WERI-Rb-1 (cell line): ENCODE measurements at places on chromosomes 2 and 18.
A peak's percentile ranks its signal among the peaks of the same experiment; 100 is the strongest.

DNA sequence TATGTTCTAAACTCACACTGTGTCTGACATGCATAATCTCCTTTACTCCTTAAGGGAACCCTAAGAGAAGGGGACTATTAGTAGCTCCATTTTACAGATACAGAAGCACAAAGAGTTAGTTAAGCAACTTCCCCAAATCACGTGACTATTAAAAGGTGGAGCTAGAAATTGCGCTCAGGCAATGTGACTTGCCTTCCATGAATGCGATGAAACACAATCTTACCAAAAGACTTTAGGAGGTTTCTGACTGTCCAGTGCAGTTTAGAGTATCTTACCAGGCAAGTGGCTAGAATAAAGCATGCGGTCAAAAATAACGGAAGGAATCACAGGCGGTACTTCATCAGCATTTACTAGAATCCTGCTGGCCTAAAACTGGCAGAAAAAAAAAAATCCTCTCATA lies 70.4 kb downstream of the ZNF521 start:
- no peak for DNase-seq

DNA sequence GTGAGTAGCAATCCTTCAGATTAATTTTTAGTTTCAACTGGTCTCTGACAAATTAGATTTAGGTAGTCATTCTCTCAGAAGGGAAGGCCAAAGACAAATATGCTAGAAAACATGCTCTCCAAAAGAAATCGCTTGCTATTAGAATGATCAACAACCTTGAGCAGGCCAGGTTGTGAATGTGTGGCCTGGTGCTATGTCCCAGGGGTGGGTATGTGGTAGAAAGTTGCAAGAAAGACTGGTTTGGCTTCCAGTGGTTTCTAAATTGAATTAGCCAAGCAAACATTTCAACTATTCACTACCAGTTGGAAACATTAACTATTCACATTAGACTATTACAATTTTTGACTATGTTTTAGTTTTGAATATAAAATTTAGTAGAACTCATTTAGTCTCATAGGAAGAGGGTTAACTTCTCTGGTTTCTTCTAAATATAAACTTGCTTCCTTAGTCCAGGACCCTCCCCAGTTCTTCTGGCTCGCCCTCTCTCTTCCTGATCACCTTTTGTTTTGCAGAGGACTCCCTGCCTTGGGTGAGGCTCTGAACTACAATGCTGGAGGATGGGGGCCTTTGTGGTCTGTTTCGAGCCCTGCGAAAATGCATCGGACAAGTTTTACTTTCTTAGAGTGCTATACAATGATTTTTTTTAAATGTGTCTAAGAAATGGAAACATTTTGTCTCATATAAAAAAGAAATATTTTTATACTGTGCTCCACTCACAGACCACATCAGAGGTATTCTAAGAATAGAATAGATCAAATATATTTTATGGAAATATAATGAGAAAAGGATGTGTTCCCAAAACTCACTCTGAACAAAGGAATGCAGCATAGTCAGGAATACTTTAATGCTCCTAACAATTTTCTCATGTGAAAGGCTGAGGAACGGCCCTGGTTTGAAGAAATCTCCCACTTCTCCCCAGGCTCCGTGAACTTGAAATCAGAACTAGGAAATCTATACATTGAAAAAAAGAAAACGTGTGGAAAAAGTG lies 375.0 kb upstream of the ZEB2 start:
- no peak for DNase-seq

- DNase-seq: no peak
These were observed 20.9 kb downstream of the BOD1L2 start for GRCh38 chr18:57167617-57168308.

DNA sequence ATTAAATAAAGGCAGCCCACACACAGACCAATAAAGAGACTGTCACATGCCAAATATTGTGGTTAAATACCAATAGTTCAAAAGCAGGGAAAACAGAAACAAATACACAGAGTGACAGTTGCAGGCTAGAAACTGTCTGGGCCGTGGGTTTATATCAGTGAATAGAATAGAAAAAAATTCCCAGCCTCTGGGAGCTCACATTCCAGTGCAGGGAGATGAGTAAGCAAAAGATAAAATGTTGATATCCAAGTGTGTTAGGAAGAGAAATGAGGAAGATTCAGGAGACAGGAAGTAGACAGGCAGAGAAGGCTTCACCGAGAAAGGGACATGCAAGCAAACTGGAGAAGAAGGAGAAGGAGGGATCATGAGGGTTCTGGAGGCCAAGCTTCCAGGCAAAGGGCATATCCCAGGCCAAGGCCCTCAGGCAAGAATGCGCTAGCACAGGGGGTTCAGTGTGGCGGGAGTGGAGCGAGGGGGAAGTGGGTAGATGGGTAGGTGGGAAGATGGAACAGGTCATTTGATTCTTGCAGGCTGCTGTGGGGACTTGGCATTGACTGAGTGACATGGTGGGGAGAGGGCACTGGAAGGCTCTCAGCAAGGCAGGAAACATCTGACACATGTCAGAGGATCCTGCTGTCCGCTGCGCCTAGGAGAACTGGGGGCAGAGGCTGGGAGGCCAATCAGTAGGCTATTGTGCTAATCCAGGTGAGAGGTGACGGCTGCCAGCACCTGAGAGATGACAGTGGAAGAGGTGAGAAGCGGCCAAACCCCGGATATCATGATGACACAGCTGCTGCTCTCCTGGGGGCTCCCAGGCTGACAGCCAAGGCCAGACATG lies 89.2 kb downstream of the ZBTB7C start:
- DNase-seq: no peak

GRCh38 chr2:218317303-218317630 lies 25.0 kb upstream of the TMBIM1 start:
- no peak for DNase-seq

DNA sequence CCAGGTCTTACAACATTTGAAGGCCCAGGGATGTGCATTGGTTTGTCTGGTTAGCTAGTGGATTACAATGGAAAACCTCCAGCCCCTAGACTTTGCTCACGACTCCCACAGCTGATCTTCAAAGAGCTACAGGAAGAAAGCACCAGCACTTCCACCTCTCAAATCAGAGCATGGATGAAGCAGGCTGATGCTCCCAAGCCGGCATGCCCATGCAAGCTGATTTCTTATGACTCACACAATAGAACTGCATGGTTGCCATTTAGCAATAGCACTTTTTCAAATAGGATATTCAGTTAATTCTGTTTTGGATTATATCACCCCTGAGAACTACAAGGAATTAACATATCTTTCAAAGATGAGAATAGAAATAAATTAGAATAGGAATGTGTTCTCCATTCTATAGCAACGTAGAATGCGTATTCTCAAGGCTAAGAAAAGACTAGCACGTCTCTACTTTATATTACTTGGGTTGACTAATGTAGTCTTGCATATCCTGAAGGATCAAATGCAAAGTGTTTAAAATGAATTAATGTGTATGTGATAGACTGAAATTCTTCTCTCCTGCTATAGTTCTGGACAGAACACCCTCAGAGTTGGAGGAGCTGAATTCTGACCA lies 292.4 kb downstream of the TRIB2 start:
- no peak for DNase-seq

GRCh38 chr2:119280680-119281079 lies 57.0 kb downstream of the STEAP3 start:
- no peak for DNase-seq

DNA sequence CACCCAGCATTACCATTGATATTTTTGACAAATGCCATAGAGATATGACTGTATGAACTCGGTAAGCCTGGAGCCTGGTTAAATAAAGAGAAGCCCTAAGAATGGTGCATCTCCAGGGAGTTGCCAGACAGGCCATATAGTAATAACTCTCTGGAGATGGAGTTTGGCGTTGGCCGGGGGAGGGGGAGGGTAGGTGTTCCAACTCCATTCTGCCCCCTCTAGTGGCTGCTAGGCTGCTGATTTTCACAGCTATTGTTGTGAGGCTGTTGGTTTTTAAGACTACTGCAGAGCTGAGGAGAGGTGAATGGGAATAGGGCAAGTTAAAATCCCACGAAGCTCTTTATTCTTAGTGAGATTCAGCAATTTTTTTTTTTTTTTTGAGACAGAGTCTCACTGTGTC lies 99.9 kb downstream of the GALNT14 start:
- DNase-seq: peak; percentile 54

DNA sequence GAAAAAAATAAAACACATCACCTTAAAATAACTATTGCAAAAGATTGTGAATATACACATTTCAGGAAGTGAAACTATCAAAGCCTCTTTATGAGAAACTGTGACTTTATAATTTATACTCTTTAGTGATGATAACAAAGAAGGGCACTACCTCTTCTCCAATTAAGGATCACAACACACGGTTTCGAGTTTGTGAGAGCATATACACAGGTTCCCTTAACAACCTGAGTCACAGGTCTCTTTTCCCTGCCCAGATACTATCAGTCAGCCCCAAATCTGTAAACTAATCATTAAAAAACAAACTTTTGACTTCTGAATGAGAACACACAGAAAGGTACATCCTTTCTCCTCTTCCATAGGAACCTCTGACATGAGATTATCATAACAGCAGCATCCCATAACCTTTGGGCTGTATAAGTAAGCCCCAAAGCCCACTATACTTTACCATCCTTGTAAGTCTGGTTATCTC lies 44.9 kb downstream of the PTPN2 start:
- no peak for DNase-seq

DNA sequence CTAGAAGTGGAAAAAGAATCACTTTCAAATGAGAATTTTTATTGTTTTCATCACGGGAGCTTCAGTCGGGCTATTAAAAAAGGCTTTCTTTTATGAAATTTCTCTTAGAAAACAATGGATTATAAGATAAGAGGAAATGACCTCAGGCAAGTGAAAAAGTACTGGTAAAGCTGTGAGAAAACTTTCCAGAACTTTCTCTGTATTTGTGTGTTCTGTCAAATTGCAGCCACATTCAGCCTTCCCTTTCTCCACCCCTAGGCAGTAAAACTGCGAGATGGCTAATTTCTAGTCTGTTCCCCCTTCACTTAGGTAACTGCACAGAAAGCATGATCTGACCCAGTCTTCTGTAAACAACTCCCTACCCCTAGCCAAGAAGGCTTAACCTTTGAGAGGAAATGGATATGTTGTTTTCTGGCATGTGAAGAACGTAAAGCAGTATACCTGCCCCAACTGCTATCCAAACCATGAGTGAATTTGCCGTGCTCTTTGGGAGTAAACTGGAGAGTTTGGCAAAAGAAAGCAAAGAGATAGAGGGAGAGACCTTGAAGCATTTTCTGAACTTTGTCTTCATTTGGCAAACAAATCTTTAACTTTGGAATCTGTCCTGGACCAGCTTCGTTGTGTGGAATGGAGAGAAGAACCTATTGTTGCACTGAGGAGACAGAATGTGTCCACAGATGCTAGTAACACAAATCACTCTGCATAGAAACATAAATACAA lies 105.4 kb downstream of the ETAA1 start:
- no peak for DNase-seq

DNA sequence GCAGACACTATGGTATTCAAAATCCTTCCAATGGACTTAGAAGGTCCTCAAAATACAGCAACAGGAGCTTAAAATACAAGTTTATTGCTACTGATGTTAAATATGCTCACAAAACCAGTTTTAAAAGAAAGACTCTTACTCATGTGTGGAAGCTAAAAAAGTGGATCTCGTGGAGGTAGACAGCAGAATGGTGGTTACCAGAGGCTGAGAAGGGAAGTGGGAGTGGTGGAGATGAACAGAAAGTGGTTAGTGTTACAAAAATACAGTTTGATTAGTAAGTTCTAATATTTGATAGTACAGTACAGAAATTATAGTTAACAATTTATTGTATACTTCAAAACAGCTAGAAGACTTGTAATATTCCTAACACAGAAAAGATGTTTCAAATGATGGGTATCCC lies 12.1 kb downstream of the ADAM17 start:
- no peak for DNase-seq

GRCh38 chr2:150939087-150939486 lies 322.6 kb downstream of the RBM43 start:
- no peak for DNase-seq

DNA sequence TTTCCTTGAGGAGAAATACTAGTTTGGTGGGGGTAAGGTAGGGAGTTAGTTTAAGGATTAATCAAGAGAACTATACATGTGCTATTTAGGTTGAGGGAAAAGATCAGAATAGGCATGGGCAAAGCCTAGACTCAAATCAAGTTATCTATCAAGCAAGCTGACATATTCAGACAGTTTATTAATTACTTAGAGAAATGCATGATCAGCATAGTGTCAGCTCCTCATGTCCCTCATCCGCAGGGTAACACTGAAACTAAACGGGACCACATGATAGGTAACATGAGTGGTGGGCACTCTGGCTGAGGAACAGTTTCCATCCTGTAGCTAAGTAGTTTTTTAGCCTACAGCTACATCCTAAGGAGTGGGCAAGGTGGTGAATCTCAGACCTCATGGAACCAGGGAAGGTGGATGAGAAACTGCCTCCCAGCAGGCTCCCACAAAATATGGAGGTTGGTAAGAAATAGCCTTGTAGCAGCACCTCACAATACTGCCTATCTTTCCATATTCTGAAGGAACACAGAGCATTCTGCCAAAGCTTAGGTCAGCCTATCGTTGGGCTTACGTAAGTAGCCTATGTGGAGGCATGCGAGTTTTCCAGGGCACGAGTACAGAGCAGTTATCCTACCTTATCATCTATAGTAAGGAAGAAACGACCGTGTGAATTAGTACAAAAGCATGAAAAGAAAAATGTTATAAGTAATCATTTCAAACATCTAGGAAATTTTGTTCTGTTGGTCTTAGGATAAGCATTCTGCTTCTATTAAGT lies 18.4 kb downstream of the ZC3H6 start:
- DNase-seq: no peak

GRCh38 chr2:39424951-39425350 lies 12.1 kb downstream of the MAP4K3 start:
- DNase-seq: no peak

- DNase-seq: no peak
These were observed 138.2 kb downstream of the TMEM131 start for GRCh38 chr2:97857553-97857952.

GRCh38 chr2:144111437-144111836 lies 408.5 kb downstream of the ZEB2 start:
- DNase-seq: no peak

DNA sequence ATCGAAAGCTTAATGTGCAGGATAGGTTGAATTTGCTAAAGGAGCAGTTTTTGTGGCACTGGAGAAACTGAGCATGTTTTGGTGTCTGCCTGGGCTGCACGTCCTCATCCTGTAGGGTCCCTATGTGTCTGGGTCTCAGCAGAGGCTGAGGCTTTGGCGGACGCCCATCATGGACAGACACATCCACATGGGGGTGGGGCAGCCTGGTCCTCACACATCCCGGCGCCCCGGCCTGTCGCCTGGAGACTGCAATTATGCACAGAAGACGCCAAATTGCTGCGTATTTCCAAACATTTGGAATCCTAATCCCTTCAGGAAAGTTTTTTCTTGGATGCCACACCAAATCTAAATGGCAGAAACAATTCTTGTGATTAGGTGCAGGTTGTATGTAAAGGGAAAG lies 128.2 kb upstream of the TWIST2 start:
- DNase-seq: no peak

GRCh38 chr2:9918275-9918674 lies 33.2 kb upstream of the GRHL1 start:
- no peak for DNase-seq

GRCh38 chr18:37299471-37300304 lies 265.9 kb downstream of the CELF4 start:
- DNase-seq: no peak

GRCh38 chr2:240300840-240301239 lies 134.6 kb upstream of the GPC1 start:
- no peak for DNase-seq
